ENCODE measurements at places on chromosomes 2 and 18.

DNA sequence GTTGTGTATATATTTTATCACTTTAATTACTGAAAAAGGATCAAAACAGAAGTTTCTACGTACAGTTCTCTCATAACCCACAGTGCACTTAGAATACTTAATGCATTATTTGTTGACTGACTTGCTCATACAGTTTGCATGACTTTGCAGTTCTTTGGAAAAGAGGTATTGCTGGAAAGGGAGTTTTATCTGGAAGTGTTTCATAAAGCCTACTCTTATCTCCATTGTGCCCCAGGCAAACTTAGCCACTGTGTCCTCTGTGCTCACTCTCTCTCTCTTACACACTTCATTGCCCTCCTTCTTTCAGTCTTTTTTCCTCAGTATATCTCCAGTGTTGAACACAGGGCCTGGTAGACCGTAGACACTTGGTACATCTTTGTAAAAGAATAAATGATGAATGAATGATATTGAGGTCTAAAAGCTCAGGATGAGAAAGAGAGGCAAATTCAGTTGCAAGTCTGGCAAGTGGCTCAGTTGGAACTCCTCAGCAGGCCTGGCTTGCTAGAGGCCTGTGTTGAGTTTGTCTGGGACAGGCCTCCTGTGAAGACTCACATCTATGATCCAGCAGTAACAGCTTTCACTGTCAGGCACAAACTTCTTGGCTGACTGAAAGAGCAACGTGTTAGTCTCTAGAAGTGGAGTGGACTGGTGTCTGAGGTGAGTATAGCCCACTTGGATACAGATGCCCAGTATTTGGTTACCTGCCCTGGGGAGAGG is 56.1 kb downstream of the SETBP1 start:
- DNase-seq: no peak

DNA sequence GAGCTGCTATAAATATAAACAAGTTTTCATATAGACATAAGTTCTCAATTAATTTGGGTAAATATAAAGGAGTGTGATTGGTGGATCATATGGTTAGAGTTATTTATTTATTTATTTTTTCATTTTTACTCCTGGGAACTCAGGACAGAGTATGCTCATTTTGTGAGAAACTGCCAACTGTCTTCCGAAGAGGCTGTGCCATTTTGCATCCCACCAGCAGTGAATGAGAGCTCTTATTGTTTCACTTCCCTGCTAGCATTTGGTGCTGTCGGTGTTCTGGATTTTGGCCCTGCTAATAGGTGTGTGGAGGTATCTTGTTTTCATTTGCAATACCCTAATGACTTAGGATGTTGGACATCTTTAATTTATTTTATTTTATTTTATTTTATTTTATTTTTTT is 50.4 kb upstream of the XPO1 start:
- no peak for DNase-seq

- no peak for DNase-seq
These were observed 50.7 kb downstream of the IL1R2 start for GRCh38 chr2:102042196-102043081.

DNA sequence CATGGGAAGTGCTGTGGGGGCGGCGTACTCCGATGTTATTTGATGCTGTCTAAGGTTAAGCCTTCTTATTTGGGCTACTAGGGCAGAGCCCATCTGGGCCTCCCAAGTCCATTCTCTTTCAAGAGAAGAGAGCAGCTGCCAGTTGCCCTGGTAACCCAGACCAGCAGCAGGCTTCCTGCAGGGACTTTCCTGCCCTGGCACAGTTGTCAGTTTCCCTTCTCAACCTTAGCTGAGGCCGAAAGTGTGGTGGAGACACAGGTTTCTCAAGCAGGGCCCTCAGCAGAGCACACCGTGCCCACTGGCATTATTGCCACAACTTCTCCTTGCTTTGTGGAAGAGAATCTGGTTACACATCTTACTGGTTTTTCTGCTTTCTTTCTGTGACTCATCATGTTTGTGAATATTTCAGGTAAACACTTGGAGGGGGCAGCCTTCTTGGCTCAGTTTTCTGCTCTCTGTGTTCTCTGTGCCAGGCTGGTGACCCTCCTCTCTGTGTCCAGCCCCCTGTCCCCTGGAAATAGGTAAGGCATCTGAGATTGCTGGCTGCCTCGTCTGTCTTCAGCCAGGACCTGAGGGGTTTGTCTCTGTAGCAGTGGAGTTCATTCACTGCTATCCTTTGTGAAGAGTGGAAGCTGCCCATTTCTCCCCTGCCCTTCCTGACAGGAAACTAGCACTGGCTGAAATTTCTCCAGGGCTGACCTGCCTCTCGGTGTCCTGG is 111.0 kb downstream of the B3GNT2 start:
- peak; percentile 54 for DNase-seq

Measured in activated naive CD4-positive, alpha-beta T cell treated with Interleukin-2 at 50 U/mL for 16 hours (primary cell).